CD4-positive, alpha-beta T cell (primary cell): ENCODE measurements at places on chromosomes 2 and 18.

- no peak for DNase-seq
Measured at GRCh38 chr2:33441235-33441810, 35.1 kb upstream of the RASGRP3 start.

DNA sequence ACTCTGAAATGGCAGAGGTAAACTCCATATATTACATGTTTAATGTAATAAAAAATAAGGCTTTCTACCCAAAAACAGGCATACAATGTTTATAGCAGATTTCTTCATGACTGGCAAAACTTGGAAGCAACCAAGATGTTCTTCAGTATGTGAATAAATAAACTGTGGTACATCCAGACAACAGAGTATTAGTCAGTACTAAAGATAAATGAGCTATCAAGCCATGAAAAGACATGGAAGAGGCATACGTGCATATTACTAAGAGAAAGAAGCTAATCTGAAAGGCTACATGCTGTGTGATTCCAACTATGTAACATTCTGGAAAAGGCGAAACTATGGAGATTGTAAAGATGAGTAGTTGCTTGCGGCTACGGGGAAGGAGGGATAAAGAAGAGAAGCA lies 97.4 kb downstream of the OSR1 start:
- no peak for DNase-seq

DNA sequence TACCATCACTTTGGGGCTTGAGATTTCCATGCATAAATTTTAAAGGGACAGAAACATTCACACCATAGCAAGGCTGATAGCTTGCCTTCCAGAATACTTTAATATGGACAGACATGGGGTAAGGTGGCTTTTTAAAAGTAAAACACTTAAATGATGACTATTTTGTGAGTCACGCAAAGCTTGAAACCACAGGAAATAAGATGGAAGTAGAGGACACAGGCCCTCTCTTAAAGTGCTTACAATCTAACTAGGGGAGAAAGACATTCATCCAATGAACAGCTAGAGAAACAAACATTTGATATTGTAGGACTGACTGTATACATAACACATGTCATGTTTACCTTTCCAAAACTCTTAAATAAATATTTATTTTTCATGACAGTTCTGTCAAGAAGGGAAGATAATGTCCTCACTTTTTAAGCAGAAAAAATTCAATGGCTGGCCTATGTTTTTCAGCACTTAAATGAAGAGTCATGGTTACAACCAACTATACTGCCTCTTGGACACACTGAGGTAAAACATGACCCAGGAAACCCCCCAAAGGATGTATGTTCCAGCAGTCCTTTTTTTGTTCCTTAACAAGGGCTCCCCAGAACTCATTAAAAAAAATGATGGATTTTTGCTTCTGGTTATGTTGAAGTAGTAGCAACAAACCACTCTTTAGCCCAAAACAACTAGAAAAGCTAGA lies 120.0 kb upstream of the RBMS1 start:
- no peak for DNase-seq

DNA sequence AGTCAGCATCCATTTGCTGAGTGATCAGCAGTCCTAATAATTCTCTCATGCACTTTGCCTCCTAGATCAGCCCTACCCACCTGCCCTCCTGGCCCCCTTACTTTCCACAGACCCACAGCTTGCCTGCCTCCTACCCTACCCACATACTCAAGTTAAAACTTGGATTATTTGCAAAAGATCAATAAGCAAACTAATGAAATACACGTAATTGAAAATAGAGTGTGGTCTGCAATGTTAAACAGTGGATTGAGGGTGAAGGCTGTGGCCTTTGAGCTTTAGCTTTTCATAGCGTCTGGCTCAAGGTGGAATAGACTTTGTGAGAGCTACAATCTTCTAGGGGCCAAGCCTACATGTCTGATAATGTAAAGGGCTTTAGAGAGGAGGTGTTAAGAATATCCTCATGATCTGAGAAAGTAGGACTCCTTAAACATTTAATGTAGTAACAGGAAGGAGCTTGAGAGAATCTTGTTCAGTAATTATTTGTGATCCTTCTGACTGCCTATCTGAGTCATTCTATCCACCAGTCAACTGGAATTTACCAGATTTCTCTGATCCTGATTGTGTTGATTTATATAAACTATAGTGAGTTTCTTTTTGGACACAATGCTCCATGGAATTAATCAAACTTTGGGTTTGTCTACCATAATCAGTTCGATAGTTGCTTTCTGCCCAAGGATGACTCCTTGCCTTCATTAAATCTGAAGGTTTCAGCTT lies 310.0 kb downstream of the HRH4 start:
- no peak for DNase-seq

- DNase-seq, result no peak
Measured at GRCh38 chr2:214193943-214194342, 216.9 kb upstream of the VWC2L start.
